ENCODE measurements at places on chromosomes 16 and 17. TPM values are rescaled to one million over a fixed set of nuclear protein-coding genes. Genes with fewer than 3 reads are reported as not detected.

- H3K27me3 ChIP-seq, result peaks cover 62% of the 10 kb centered on the region
- H3K27ac ChIP-seq, result no peak overlapping the region
- H3K4me1 ChIP-seq, result no peaks in the 10 kb centered on the region
- H3K36me3 ChIP-seq, result no peaks in the 10 kb centered on the region
These were observed 11.8 kb downstream of the MPO start for GRCh38 chr17:58268774-58269556.

GRCh38 chr16:1099189-1100083 is 3.4 kb upstream of the C1QTNF8 start:
- H3K27me3 ChIP-seq, result peaks cover 82% of the 10 kb centered on the region
- H3K4me3 ChIP-seq, result no peak overlapping the region
- no peak overlapping the region for H3K27ac ChIP-seq
- DNase-seq, result no peak
- H3K4me1 ChIP-seq, result peaks cover 5% of the 10 kb centered on the region

GRCh38 chr17:77208217-77208808 is 67.5 kb downstream of the SEC14L1 start:
- peaks cover 99% of the 10 kb centered on the region for H3K36me3 ChIP-seq
- H3K27me3 ChIP-seq, result no peaks in the 10 kb centered on the region
- H3K4me1 ChIP-seq, result peaks cover 12% of the 10 kb centered on the region
- no peak for DNase-seq
- no peak overlapping the region for H3K27ac ChIP-seq

Gene NECAB2
- total RNA-seq, result not detected

Gene IRX6
- total RNA-seq, result not detected

DNA sequence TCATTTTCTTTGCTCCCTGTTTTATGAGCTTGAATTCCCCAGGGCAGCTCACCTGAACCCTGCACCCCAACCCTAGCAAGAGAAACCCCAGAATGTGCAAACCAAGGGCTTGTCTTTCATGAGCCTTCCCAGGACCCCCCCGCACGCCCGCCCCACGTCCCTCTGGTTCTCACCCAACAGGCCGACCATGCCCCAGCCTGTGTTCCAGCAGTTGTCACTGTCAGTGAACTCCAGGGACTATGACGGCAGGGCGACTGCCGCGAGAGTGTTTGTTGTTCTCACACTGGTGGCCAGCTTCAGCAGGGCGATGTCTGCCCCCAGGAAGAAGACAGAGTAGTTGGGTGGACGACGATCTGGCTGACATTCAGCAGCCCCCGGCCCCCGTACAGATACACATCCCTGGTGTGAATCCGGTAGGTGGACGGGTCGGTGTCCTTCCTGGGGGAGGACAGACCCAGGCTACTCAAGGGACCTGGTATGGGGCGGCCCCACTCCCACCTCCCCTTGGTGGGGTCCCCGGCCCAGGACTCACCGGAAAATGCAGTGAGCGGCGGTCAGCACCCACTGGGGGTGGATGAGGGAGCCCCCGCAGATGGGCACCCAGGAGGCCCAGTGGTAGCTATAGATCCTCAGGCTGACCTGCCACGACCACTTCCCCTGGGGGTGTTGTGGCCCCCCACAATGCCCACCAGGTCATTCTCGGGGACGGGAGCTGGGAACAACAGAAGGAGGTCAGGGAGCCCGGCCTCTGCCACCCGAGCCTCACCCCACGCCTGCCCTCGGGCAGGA is 20.1 kb downstream of the TPSD1 start:
- H3K27me3 ChIP-seq, result peaks cover 48% of the 10 kb centered on the region
- H3K4me1 ChIP-seq, result no peaks in the 10 kb centered on the region
- H3K4me3 ChIP-seq, result no peak overlapping the region
- DNase-seq, result peak; percentile 44

DNA sequence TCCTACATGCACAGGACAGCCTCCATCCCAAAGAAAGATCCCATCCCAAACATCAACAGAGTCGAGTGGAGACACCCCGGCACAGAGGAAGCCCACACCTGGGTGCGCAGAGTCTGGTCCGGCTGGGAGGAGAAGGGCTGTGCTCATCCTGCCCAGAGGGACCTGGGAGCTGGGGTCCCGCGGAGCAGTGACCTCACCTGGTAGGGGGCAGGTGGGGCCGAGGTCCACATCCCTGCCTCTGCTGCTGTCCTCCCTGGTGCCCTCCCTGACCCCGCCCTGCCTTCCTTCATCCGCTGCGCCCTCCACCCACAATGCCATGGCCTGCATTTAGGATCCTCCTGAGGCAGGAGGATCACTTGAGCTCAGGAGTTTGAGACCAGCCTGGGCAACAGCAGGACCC is 2.9 kb downstream of the C16orf90 start:
- no peak for DNase-seq
- H3K4me3 ChIP-seq, result no peak overlapping the region
- H3K36me3 ChIP-seq, result peaks cover 6% of the 10 kb centered on the region
- H3K27ac ChIP-seq, result no peak overlapping the region
- no peaks in the 10 kb centered on the region for H3K27me3 ChIP-seq
- H3K4me1 ChIP-seq, result no peaks in the 10 kb centered on the region

Gene APOBR
- not detected for total RNA-seq

Gene IRX3
- total RNA-seq, result 8.2 TPM

DNA sequence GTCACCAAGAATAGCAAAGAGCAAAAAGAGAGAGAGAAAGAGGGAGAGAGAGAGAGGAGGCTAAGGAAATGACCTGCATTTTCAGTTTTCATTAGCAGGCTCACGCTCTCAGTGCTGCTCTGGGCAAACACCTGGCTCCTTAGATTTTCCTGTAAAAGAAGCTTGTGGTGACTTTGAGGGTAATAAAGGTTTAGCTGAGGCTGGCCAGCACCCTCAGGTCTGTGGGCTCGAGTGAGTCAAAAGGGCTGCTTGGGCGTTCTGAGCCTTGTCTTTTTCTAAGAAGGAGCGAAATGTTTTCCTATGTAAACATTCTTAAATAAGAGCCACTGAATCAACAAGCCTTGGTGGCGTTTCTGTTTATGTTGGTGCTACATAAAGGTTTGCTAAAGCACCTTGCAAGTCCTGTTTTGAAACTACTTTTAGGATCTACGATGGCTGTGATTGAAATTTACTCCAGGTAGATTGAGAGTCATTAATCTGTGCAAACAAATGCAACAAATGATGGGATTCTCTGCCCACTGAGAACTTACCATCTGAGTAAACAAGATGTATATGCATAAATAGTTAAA is 38.8 kb downstream of the SHISA6 start:
- no peak overlapping the region for H3K4me3 ChIP-seq
- H3K27ac ChIP-seq, result no peak overlapping the region
- H3K4me1 ChIP-seq, result no peaks in the 10 kb centered on the region
- no peaks in the 10 kb centered on the region for H3K36me3 ChIP-seq

DNA sequence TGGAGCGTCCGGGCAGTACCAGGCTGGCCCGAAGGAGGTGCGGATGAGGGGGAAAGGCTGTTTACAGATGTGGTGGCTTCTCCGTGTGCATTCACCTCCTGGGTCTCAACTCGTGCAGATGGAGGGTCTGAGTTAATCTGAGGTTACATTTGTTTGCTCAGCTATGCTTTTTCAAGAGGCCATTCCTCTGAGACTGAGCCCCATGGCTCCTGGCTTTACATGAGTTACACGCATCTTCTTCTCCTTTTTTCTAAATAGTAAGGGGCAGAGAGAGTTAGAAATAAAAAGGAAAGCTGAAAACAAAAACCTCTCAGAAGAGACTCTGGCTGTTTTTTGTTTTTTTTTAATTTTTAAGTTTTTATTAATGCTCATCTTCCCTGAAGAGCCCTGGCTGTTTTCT is 29.0 kb downstream of the IRF8 start:
- H3K27me3 ChIP-seq, result no peaks in the 10 kb centered on the region
- H3K36me3 ChIP-seq, result no peaks in the 10 kb centered on the region
- no peak overlapping the region for H3K4me3 ChIP-seq
- peaks cover 8% of the 10 kb centered on the region for H3K4me1 ChIP-seq
- no peak overlapping the region for H3K27ac ChIP-seq

DNA sequence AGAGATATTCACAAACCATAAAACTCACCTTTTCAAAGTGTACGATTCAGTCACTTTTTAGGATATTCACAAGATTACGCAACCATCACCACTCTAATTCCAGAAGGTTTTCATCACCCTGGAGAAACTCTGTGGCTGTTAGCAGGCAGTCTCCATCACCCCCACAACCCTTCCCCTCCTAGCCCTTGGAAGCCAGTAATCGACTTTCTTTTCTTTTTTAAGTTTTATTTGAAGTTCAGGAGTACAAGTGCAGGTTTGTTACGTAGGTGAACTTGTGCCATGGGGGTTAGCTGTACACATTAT is 363.5 kb downstream of the CPPED1 start:
- no peaks in the 10 kb centered on the region for H3K27me3 ChIP-seq
- H3K27ac ChIP-seq, result no peak overlapping the region
- DNase-seq, result no peak
- no peaks in the 10 kb centered on the region for H3K36me3 ChIP-seq
- no peaks in the 10 kb centered on the region for H3K4me1 ChIP-seq
- H3K4me3 ChIP-seq, result no peak overlapping the region

DNA sequence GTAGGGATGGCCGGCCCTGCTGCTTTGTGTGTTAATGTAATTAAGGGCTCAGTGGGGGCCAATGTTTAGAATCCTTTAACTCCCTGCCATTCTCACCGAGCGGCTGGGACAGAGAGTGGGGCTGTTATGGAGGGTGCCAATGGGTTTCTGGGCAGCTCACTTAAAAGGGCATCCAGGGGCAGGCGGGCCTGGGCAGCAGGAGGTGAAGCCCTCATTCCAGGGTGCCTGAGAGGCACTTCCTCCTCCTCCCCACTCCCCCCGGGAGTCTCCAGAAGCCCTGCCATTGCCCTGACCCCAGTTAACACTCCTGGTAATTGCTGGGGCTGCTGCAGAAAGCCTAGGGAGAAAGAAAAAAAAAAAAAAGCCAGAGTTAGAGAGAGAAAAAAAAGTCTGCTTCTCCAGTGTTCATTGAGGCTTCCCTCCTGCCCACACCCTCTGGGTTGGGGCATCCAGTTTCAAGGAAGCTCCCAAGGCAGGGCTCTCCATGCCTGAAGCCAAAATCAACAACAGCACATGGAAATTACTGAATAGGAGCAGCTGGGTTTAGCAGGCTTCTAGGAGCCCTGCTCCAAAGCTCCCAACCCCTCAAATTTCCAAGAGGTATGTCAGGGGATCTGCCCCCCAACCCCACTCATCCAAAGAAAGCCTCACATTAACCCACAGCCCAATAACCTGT is 28.0 kb downstream of the CUEDC1 start:
- no peaks in the 10 kb centered on the region for H3K27me3 ChIP-seq
- no peak for DNase-seq
- H3K4me1 ChIP-seq, result peaks cover 39% of the 10 kb centered on the region
- H3K4me3 ChIP-seq, result no peak overlapping the region
- no peak overlapping the region for H3K27ac ChIP-seq

Gene KRTAP9-2
- not detected for total RNA-seq

Gene KRTAP1-1
- total RNA-seq, result not detected

Gene CNTD1
- 0.18 TPM for total RNA-seq

Gene AOC3
- not detected for total RNA-seq

GRCh38 chr17:11240841-11241610 is at the start of gene SHISA6:
Gene SHISA6 (plus strand): TSS chr17:11241213.
- H3K36me3 ChIP-seq, result no peaks in the 10 kb centered on the region
- DNase-seq, result no peak
- H3K27ac ChIP-seq, result no peak within 1 kb of the TSS

GRCh38 chr16:79372503-79373184 is 227.9 kb downstream of the MAF start:
- no peak for DNase-seq
- no peaks in the 10 kb centered on the region for H3K36me3 ChIP-seq
- no peaks in the 10 kb centered on the region for H3K4me1 ChIP-seq
- H3K27ac ChIP-seq, result no peak overlapping the region
- no peaks in the 10 kb centered on the region for H3K27me3 ChIP-seq

Gene LDAF1
- 33.5 TPM for total RNA-seq

Gene SLC35G6
- total RNA-seq, result not detected

DNA sequence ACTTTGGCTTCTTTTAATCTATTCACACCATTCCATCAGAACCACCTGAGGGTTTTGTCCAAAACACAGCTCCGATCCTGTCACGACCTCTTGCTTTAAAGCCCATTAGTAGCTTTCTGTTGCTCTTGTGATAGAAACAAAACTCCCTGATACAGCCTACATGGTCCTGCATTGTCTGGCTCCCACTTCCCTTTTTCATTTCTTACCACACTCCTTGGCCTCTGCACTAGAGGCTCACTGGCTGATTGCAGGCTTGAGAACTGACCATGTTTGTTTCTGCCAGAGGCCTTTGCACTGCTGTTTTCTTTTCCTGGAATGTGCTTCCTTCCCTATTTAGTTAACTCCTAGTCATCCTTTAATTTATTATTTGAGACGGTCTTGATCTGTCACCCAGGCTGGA is 23.7 kb downstream of the IST1 start:
- no peak overlapping the region for H3K27ac ChIP-seq
- peaks cover 91% of the 10 kb centered on the region for H3K36me3 ChIP-seq
- no peak for DNase-seq

GRCh38 chr16:56067406-56067805 is 123.9 kb upstream of the GNAO1 start:
- no peak overlapping the region for H3K27ac ChIP-seq
- no peaks in the 10 kb centered on the region for H3K36me3 ChIP-seq
- no peak overlapping the region for H3K4me3 ChIP-seq
- H3K4me1 ChIP-seq, result no peaks in the 10 kb centered on the region
- 0 out of 2 replicates have a peak, but pooled peaks cover 4% of the 10 kb centered on the region for H3K27me3 ChIP-seq

Gene KRT13
- total RNA-seq, result not detected

Gene TAF15
- total RNA-seq, result 15.5 TPM

DNA sequence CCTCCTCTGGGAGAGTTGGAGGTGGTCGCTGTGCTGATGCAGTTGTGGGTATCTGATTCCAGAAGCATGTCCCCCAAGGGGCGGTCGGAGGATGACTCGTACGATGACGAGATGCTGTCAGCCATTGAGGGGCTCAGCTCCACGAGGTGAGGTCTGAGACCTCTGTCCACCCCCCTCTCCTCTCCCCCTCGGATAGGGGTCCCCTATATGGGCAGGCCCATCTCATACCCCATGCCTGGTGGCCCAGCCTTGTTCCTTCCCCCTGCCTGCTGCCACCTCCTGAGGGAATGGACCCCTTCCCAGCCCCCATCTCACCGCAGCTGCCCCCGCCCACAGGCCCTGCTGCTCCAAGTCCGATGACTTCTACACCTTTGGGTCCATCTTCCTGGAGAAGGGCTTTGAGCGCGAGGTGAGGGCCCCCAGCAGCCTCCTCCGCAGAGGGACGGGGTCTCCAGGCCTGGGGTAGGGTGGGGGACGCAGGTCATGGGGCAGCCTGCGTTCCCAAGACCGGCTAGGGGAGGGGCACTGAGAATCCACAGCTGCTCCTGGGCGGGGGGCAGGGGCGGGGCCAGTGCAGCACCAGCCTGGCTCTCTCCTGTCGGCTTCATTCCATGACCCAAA is 39.2 kb downstream of the ADCY7 start:
- H3K36me3 ChIP-seq, result peaks cover 75% of the 10 kb centered on the region
- peak overlapping the region; percentile 95 for H3K27ac ChIP-seq
- peak; percentile 45 for DNase-seq
- no peaks in the 10 kb centered on the region for H3K27me3 ChIP-seq
- peaks cover 77% of the 10 kb centered on the region for H3K4me1 ChIP-seq
- no peak overlapping the region for H3K4me3 ChIP-seq

Gene CES3
- not detected for total RNA-seq

Gene RHBDF1
- total RNA-seq, result 23.4 TPM

DNA sequence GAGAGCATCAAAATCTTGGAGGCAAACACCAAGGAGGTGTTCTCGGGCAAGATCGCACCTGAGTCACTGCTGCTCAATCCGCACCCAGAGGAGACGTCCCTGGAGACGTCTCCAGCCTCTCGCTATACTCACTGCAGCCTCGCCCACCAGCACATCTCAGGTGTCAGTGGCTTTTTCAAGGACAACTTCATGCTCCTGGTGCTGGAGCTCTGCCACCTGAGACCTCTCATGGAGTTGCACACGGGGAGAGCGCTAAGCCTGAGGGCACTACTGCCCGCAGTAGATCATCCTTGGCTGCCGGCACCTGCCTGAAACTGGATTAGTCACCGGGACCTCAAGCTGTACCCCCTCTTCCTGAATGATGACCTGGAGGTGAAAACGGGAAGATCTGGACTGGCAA is 2.6 kb upstream of the MBTPS1 start:
- H3K27me3 ChIP-seq, result no peaks in the 10 kb centered on the region
- DNase-seq, result no peak
- no peak overlapping the region for H3K4me3 ChIP-seq
- peaks cover 5% of the 10 kb centered on the region for H3K4me1 ChIP-seq
